ENCODE measurements at places on chromosomes 16 and 17. TPM values are rescaled to one million over a fixed set of nuclear protein-coding genes. Genes with fewer than 3 reads are reported as not detected.

GRCh38 chr16:20323591-20324117 lies 3.7 kb downstream of the GP2 start:
- H3K4me3 ChIP-seq: no peak overlapping the region
- H3K27ac ChIP-seq: no peak overlapping the region
- H3K4me1 ChIP-seq: no peaks in the 10 kb centered on the region
- DNase-seq: no peak

DNA sequence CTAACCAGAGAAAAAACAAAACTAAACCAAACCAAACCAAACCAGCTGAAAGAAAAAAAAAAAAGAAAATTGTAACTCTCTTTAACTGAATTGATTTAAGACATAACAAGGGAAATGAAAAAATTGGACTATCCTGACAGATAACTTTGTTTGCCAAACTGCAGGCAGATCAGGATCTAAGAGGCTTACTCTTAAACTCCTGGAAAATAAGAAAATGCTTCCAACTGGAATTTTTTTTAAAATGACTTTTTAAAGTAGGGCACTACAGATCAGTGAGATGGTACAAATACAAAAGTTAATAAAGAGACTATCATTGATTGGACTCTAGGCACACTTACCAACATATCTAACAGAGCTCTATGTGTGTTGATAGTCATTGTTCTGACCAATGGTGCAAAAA lies 125.5 kb upstream of the KCNJ16 start:
- H3K4me1 ChIP-seq: no peaks in the 10 kb centered on the region
- no peak overlapping the region for H3K4me3 ChIP-seq
- no peaks in the 10 kb centered on the region for H3K27me3 ChIP-seq
- H3K27ac ChIP-seq: no peak overlapping the region
- no peak for DNase-seq

DNA sequence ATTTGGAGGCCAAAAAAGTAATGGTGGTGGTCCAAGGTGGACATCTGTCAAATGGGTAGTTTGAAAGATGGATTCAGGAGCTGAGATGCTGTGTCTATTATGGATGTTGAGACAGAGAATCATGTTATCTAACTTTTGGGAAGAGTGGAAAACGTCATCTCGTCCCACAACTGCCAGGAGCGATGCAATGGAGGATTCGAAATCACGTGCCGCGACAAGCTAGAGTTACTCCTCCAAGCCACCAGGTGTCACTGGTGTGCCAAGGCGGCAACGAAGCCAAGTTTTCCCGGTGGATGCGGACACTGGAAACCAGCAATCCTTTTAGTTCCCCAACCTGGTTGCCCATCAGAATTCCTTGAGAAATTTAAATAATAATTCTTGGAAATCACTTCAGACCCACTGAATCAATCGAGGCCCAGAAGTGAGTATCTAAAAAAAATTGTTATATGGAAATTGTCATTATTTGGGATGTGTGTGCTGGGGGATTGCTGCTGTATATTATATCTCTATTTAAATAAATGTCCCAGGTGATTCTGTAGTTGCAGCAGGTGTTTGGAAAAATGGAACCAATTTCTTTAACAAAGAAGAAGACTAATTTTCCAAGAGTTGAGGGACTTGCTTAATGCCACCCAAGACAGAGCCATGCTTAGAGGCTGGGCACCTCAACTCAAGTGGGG lies 206.1 kb downstream of the HAPSTR1 start:
- no peaks in the 10 kb centered on the region for H3K27me3 ChIP-seq
- H3K4me3 ChIP-seq: no peak overlapping the region
- H3K4me1 ChIP-seq: no peaks in the 10 kb centered on the region
- no peak for DNase-seq
- H3K36me3 ChIP-seq: no peaks in the 10 kb centered on the region

DNA sequence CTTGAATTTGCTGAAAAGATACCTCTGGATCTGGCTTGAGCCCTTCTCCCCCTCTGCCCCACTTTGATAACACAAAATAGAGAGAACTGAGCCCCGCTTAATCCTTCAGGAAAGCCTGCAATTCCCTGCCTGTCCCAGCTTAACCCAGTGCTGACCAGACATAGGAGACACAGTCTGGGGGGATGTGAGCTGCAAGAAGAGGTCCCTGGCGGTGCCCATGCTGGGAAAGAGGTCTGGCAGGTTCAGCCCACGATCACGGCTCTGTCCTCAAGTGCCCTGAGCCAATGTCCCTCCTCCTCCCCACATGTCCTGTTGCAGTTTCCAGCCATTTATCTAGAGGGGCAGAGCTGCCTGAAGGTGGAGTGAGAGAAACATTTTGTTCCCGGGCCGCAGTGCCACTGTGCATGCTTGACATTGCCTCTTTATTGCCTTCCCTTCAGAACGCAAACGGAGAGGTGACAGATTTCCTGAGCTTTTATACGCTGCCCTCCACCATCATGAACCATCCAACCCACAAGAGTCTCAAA lies 29.0 kb downstream of the PLCD3 start:
- H3K27ac ChIP-seq: no peak overlapping the region
- no peak for DNase-seq
- no peaks in the 10 kb centered on the region for H3K27me3 ChIP-seq
- H3K4me3 ChIP-seq: no peak overlapping the region
- no peaks in the 10 kb centered on the region for H3K4me1 ChIP-seq
- H3K36me3 ChIP-seq: peaks cover 75% of the 10 kb centered on the region

DNA sequence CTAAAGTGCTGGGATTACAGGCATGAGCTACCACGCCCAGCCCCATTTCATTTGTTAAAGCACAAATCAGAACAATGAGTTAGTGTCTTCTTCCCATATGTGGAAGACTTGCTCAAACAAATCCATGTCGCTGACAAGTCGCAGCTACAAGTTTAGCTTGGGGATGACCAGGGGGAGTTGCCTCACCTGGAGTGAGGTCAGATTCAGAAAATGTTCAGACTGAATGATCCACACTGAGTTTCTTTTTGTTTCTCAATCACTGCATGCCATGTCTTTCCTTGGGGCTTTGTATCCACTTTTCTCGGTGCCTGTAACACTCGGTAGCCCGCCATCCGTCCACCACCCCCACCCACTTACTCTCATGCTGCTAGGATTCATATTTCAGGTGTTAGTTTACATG lies 437.3 kb upstream of the DYNLRB2 start:
- DNase-seq: no peak
- no peak overlapping the region for H3K4me3 ChIP-seq
- no peaks in the 10 kb centered on the region for H3K36me3 ChIP-seq
- H3K4me1 ChIP-seq: no peaks in the 10 kb centered on the region
- H3K27ac ChIP-seq: no peak overlapping the region
- no peaks in the 10 kb centered on the region for H3K27me3 ChIP-seq

DNA sequence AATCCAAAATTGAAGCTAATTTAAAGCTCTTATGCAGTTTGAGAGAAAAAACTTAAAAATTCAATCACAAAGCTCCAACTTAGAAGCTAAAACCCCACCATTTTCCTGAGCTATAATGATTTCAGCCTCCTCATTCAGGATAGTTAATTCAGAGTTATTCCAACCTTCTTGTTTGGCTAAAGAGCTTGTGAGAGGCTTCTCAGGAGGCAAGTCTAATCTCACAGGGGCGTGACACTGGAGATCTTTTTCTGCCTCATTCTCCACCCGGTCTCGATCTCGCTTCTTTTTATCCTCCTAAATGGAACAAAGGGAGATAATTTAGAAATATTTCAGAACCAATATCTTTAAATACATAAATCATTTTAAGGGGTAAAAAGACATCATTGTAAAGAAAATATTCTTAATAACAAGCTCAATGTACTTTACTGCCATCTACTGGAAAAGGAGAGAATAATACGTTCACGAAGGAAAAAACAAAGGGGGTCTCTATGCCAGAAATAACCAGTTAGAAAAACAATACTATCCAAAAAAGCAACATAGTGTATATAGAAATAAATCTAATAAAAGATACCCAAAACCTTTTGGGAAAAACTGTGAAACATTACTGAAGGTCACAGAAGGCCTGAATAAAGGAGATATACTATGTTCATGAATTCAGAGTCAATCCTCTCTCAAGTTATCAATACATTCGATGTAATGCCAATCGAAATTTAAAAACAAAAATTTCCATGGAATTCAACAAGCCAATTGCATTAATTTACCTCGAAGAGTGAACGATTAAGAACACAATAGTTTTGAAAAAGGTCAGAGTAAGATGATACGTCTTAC lies 13.9 kb downstream of the BRD7 start:
- H3K4me3 ChIP-seq: no peak overlapping the region
- peaks cover 3% of the 10 kb centered on the region for H3K4me1 ChIP-seq
- H3K27ac ChIP-seq: no peak overlapping the region
- H3K27me3 ChIP-seq: no peaks in the 10 kb centered on the region
- no peak for DNase-seq

- H3K27me3 ChIP-seq: no peaks in the 10 kb centered on the region
- DNase-seq: no peak
- H3K27ac ChIP-seq: no peak overlapping the region
- H3K4me3 ChIP-seq: no peak overlapping the region
- no peaks in the 10 kb centered on the region for H3K4me1 ChIP-seq
These were observed 14.7 kb downstream of the PHKB start for GRCh38 chr16:47475786-47476185.

DNA sequence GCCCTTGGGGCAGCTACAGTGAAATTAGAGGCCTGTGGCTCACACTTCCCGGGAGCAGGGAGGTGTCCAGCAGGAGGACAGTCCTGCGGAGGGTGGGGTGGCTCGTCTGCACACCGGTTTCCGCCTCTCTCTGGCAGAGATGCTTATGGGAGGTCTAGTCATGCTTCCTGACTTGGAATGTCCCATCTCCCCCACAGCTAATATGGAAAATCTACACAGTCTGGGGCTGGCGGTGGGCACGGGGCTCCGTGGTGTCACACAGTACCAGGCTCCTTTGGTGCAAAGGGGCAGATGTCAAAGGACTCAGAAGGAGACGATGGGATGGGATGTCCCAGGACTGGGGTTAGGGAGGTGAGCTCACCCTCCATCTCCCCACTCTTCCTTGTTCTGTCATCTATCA lies 44.1 kb upstream of the DOC2B start:
- no peak overlapping the region for H3K4me3 ChIP-seq
- no peaks in the 10 kb centered on the region for H3K4me1 ChIP-seq

- no peak overlapping the region for H3K4me3 ChIP-seq
- no peaks in the 10 kb centered on the region for H3K36me3 ChIP-seq
- peaks cover 8% of the 10 kb centered on the region for H3K4me1 ChIP-seq
- H3K27ac ChIP-seq: no peak overlapping the region
- DNase-seq: no peak
These were observed 4.7 kb downstream of the SLC12A3 start for GRCh38 chr16:56869513-56870275.

DNA sequence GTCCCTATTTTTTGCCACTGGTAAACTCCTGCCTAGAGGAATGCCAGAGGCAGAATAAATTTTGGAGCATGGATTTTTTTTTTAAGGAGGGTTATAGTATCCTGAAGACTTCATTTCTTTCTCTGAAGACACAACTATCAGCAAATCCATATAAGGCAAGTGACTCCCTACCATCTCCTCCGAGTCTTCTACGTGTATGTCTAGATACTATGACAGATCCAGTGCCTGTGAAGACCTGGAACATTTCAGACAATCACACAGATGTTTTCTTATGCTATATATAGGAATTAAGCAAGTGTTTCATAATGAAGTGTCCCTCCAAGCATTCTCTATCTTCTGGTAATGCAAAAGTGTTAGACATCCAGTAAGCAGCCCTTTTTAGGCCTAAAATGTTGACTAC lies 255.5 kb upstream of the TBX2 start:
- no peak overlapping the region for H3K27ac ChIP-seq
- peaks cover 12% of the 10 kb centered on the region for H3K4me1 ChIP-seq
- H3K4me3 ChIP-seq: no peak overlapping the region
- no peaks in the 10 kb centered on the region for H3K36me3 ChIP-seq
- H3K27me3 ChIP-seq: no peaks in the 10 kb centered on the region
- DNase-seq: no peak

DNA sequence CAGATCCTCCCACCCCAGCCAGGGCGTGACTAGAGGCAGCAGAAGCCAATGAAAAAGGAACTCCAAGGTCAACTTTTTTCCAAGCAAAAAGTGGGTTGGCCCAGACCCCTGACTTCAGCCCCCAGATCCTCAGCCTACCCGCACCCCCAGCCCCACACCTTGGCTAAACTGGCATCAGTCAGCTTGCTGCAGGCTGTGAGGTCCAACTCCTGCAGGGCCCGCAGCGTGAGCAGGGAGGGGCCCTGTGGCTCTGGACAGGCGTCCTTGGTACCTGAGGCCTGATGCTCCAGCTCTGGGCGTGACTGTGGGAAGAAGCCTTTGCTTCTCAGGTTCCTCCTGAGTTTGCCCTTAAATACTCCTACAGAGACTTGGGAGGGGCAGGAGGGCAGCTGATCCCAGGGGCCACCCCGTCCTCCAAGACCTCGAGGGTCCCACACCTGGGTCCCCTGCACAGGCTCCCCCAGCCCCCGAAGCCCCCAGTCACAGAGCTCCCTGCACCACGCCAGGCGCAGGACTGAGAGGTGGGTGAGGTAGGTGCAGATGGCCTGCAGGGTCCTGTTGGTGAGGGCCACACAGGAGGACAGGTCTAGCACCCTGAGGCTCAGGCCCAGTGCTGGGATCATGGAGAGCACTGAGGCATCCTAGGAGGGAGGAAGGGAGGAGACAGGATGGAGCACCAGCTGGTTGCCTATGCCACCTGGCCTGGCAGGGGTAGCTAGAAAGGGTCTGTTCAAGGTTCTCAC lies 9.4 kb downstream of the ELMO3 start:
- no peaks in the 10 kb centered on the region for H3K27me3 ChIP-seq
- H3K4me1 ChIP-seq: no peaks in the 10 kb centered on the region
- no peak overlapping the region for H3K27ac ChIP-seq
- no peak overlapping the region for H3K4me3 ChIP-seq
- no peaks in the 10 kb centered on the region for H3K36me3 ChIP-seq
- no peak for DNase-seq

DNA sequence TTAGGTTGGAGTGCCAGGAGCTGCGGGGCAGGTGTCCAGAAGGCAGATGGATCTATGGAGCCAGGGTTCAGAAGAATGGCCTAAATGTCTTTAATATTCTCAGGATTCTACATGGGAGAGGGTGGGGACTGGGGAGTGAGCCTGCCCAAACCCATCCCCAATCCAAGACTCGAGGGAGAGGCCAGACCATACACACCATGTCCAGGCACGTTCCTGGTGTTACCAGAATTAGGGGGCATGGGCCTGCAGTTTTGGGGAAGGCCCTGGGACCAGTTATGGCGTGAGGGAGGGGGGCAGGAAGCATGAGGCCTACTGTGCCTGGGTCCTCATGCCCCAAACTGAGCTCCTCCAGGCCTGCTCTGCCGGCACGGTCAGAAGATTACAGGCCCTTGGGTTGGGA lies 1.9 kb downstream of the TAX1BP3 start:
- no peak for DNase-seq
- no peaks in the 10 kb centered on the region for H3K36me3 ChIP-seq
- no peak overlapping the region for H3K4me3 ChIP-seq
- H3K27ac ChIP-seq: no peak overlapping the region

The TAC4 gene
- polyA plus RNA-seq: not detected

The CBX8 gene
- 0.29 TPM for polyA plus RNA-seq

The BCO1 gene
- not detected for polyA plus RNA-seq

The ANKRD40CL gene
- not detected for polyA plus RNA-seq

The MYO15A gene
- polyA plus RNA-seq: 0.14 TPM

The TOP2A gene
- 0.10 TPM for polyA plus RNA-seq

Data from CD4-positive, alpha-beta memory T cell (primary cell).